ENCODE measurements at places on chromosomes 7 and 10.

DNA sequence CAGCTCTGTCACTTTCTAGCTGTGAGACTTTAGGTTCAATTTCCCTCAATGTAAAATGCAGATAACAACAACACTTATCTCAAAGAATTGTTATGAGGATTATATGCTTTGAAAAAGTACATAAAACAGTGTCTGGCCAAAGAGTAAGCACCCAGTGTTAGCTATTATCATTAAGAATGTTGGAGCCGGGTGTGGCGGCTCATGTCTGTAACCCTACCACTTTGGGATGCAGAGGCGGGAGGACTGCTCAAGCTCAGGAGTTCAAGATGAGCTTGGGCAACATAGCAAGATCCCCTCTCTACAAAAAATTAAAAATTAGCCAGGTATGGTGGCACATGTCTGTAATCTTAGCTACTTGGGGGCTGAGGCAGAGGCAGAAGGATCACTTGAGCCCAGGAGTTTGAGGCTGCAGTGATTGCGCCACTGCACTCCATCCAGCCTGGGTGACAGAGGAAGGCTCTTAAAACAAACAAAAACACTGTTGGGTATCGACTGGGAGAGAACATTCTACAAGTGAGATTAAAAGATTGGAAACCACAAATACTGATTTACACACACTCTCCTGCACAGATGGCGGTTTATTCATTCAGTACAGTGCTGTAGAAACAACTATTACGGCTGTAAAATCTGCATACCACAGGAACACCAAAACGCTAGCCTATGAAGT lies 107.3 kb downstream of the PROSER2 start:
- DNase-seq, result no peak

DNA sequence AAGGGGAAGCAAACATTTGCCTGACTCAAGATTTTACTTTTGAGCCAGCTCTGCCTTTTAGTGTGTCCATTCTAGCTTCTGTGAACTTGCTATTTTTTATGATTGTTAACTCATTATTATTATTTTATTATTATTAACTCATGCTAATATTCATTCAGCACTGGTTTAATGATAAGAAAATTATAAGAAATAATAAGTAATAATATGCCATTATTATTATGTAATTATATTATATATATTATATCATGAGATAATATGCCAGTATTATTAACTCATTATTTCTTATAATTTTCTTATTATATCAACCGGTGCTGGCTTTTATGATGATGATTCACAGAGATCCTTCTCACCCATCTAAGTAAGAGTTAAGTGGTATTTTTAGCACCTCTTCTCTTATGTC lies 79.3 kb upstream of the NPVF start:
- DNase-seq, result no peak

- no peak for DNase-seq
Observed at GRCh38 chr7:36781011-36781738, 56.9 kb upstream of the AOAH start.

GRCh38 chr7:1646391-1646790 lies 23.7 kb upstream of the ELFN1 start:
- no peak for DNase-seq

DNA sequence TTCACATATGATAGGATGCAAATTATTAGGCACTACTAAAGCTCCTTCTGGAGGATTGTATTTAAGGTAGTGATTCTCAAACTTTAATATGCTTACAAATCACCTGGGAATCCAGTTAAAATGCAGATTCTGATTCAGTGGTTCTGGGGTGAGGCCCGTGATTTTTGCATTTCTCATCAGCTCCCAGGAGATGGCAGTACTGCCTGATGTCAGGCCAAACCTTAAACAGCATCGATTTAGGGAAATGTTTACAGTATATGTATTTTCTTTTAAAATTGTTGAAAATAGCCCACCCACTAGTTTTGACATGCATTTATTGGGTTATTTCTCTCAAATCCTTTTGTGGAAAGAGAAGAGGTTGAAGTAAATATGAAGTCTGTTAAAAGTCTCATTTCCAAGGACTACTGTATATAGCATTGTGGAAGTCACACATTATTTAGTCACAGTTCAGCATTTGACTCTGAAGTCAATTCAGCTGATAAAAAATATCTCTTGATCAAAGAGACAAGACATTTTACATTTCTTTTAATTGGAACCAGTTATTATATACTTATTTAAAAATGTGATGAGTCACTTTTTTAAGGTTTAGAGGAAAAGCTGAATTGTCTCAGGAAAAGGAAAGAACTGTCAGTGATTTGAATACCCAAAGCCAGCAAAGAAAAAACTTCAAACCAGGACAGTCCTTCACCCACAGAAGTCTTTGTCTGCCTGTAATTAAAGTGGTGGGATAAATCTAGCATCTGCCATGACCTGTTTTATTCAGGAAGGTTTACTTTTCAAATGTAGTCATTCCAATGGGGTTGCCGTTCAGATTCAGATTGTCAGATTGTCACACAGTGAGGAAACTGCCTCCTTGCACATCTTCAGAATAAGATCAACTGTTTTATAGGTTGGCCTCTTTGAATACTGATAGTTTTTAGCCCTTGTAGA lies 21.1 kb upstream of the HBP1 start:
- peak; percentile 3 for DNase-seq

GRCh38 chr7:132380059-132380458 lies 196.2 kb downstream of the PLXNA4 start:
- DNase-seq, result no peak
